ENCODE measurements at places on chromosomes 3 and 15. TPM values are rescaled to one million over a fixed set of nuclear protein-coding genes. Genes with fewer than 3 reads are reported as not detected.

- no peak overlapping the region for H3K4me3 ChIP-seq
- no peaks in the 10 kb centered on the region for H3K36me3 ChIP-seq
- no peak overlapping the region for H3K27ac ChIP-seq
- no peak for DNase-seq
- no peaks in the 10 kb centered on the region for H3K4me1 ChIP-seq
Observed at GRCh38 chr3:146892041-146892440, 286.9 kb upstream of the PLSCR5 start.

- peak overlapping the region; percentile 76 for H3K27ac ChIP-seq
- H3K27me3 ChIP-seq, result no peaks in the 10 kb centered on the region
- peak; percentile 24 for DNase-seq
- H3K4me1 ChIP-seq, result peaks cover 53% of the 10 kb centered on the region
Observed at GRCh38 chr3:105823149-105823867, 45.5 kb downstream of the CBLB start.

The DIPK2A gene
- 8.6 TPM for total RNA-seq

DNA sequence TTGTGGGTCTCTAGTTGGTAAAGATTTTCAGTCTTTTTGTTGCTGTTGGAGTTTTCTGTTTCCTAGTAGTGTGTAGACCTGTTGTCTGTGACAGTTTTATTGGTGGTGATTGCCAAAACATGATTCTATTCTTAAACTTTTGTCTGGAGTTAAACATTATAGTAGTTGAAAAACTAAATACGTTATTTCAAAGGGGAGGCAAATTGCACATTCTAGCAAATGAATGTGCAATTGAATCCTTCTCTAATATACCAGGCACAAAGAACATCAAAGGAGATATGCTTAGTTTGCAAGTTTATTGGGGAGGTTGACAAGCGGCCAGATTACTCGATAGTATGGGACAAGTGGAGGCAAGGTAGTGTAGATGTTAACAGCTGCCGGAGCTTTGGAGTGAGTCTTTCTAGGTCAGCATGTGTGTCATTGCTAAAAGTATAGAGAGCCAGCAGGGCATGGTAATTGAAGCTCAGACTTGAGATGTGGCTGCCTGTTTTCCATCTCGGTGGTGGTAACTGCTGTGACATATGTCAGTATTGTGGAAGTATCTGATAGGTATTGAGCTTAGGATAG is 20.6 kb downstream of the CHD2 start:
- DNase-seq, result no peak
- peaks cover 72% of the 10 kb centered on the region for H3K4me1 ChIP-seq
- no peak overlapping the region for H3K4me3 ChIP-seq
- H3K36me3 ChIP-seq, result peaks cover 23% of the 10 kb centered on the region
- no peak overlapping the region for H3K27ac ChIP-seq

The SCAANT1 gene
- not detected for total RNA-seq

The SLC12A1 gene
- total RNA-seq, result not detected

The CRYGS gene
- 0.89 TPM for total RNA-seq

GRCh38 chr3:170368921-170369320 is 11.4 kb downstream of the SKIL start:
- no peak overlapping the region for H3K27ac ChIP-seq
- H3K27me3 ChIP-seq, result no peaks in the 10 kb centered on the region
- H3K4me1 ChIP-seq, result peaks cover 24% of the 10 kb centered on the region
- no peaks in the 10 kb centered on the region for H3K36me3 ChIP-seq

The CXCR6 gene
- total RNA-seq, result 0.22 TPM

DNA sequence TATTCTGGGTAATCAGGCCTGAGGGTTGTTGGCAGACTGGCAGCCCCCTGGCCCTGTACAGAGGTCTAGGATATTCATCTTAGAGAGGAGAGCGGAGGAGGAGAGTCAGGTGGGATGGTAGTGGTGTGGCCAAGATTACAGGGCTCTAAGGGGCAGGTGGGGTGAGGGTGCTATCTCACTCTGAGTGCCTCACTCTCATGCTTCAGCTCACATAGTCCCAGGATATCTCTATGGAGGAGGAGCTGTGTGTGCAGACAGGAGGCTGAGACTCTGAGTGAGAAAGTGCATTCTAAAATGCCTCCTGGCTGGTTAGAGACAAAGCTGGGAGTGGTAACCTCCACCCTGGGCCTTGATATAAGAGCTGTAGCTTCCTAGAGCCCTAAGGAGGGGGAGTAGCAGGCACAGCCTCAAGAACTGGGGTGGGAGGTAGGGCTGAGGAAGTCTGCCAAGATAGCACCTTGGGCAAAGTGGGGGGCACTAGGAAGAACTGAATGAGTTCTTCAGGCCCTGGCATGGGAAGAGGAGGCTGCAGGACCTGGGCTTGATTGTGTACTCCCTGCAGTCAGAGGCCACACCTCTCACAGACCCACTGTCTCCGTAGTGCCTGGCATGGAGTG is 39.9 kb downstream of the CLSTN2 start:
- H3K27ac ChIP-seq, result peak overlapping the region; percentile 48
- H3K36me3 ChIP-seq, result no peaks in the 10 kb centered on the region
- peaks cover 11% of the 10 kb centered on the region for H3K4me1 ChIP-seq
- DNase-seq, result no peak
- H3K4me3 ChIP-seq, result no peak overlapping the region
- H3K27me3 ChIP-seq, result no peaks in the 10 kb centered on the region

DNA sequence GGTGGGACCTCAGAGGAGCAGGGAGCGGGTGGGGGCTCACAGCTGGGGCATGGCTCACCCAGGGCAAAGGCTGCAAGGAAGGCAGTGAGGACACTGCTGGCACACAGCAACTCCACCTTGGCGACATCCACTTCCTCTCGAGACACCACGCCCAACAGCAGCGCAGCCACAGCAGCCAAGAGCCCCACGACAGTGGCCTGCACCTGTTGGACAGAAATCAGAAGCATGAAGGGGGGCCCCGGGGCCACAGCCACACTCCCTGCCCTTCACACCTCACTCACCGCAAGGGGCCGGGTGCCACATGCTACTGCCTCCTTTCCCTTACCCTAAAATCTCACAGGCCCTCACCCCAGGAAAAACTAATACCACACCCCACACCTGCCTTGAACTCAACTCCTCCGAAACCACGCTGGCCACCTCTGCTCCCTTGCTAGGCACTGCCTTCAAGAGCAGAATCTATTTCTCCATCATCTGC is 57.3 kb downstream of the ROPN1B start:
- DNase-seq, result no peak
- H3K27me3 ChIP-seq, result no peaks in the 10 kb centered on the region
- H3K36me3 ChIP-seq, result peaks cover 14% of the 10 kb centered on the region
- no peak overlapping the region for H3K27ac ChIP-seq
- H3K4me3 ChIP-seq, result no peak overlapping the region

- no peak overlapping the region for H3K27ac ChIP-seq
- peaks cover 65% of the 10 kb centered on the region for H3K4me1 ChIP-seq
- DNase-seq, result no peak
- no peaks in the 10 kb centered on the region for H3K36me3 ChIP-seq
Observed at GRCh38 chr15:84750583-84751092, 2.2 kb downstream of the ZNF592 start.

- H3K27ac ChIP-seq, result peak overlapping the region; percentile 81
- H3K27me3 ChIP-seq, result no peaks in the 10 kb centered on the region
- peaks cover 16% of the 10 kb centered on the region for H3K4me1 ChIP-seq
- H3K4me3 ChIP-seq, result peak overlapping the region; percentile 21
Observed at GRCh38 chr3:48695393-48695753, 9.7 kb upstream of the NCKIPSD start.

The ANKRD63 gene
- not detected for total RNA-seq

- no peak for DNase-seq
- H3K27me3 ChIP-seq, result no peaks in the 10 kb centered on the region
- no peak overlapping the region for H3K27ac ChIP-seq
- no peaks in the 10 kb centered on the region for H3K36me3 ChIP-seq
- no peak overlapping the region for H3K4me3 ChIP-seq
Observed at GRCh38 chr3:194205675-194206133, 69.8 kb downstream of the HES1 start.

The HYAL2 gene
- total RNA-seq, result 234 TPM

The ACAD9 gene
- total RNA-seq, result 36.1 TPM

The GHSR gene
- not detected for total RNA-seq

GRCh38 chr3:108590460-108590859 is 938 bp downstream of the DZIP3 start:
- no peaks in the 10 kb centered on the region for H3K27me3 ChIP-seq
- H3K36me3 ChIP-seq, result no peaks in the 10 kb centered on the region
- no peak for DNase-seq
- H3K27ac ChIP-seq, result no peak overlapping the region

DNA sequence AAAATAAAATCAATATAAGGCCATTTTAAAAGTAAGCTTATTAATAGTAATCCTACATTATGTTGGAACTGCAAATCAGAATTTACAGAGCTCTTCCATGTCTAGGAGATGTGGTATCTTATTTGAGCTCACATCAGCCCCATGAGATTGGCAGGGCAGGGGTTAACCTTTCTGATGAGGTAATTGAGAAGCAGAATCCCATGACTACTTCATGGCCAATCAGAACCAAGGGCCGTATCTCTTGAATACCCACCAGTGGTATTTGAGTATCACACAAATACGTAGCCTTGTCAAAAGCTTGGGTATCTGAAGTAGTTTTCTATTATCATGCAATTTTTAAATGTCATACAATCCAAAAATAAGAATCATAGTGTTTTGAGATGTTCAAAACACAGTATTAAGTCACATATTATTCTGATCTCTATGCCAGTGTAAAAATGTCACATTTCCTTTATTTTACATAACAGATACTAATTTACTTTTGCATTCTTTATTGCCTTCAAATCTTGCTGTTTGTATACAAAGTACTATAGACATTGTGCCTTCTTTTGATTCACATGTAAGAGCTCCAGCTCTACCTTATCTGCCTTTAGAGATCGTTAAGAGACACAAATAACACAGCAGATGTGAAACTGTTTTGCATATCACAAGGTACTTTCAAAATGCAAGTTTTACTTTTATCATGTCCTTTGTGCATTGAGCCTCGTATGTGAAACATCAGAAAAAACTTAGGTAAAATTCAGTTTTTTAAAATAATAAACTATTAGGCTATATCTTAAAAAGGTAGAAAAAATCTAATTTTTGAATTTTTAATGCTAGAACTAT is 251.7 kb upstream of the GOLGA6L4 start:
- no peaks in the 10 kb centered on the region for H3K4me1 ChIP-seq
- no peaks in the 10 kb centered on the region for H3K27me3 ChIP-seq
- no peak overlapping the region for H3K4me3 ChIP-seq
- DNase-seq, result no peak
- H3K36me3 ChIP-seq, result peaks cover 5% of the 10 kb centered on the region
- H3K27ac ChIP-seq, result no peak overlapping the region

GRCh38 chr15:78000091-78000926 is 77.2 kb downstream of the TBC1D2B start:
- H3K4me1 ChIP-seq, result peaks cover 12% of the 10 kb centered on the region
- peaks cover 70% of the 10 kb centered on the region for H3K36me3 ChIP-seq
- no peaks in the 10 kb centered on the region for H3K27me3 ChIP-seq
- no peak overlapping the region for H3K4me3 ChIP-seq

The KIF23 gene
- not detected for total RNA-seq

DNA sequence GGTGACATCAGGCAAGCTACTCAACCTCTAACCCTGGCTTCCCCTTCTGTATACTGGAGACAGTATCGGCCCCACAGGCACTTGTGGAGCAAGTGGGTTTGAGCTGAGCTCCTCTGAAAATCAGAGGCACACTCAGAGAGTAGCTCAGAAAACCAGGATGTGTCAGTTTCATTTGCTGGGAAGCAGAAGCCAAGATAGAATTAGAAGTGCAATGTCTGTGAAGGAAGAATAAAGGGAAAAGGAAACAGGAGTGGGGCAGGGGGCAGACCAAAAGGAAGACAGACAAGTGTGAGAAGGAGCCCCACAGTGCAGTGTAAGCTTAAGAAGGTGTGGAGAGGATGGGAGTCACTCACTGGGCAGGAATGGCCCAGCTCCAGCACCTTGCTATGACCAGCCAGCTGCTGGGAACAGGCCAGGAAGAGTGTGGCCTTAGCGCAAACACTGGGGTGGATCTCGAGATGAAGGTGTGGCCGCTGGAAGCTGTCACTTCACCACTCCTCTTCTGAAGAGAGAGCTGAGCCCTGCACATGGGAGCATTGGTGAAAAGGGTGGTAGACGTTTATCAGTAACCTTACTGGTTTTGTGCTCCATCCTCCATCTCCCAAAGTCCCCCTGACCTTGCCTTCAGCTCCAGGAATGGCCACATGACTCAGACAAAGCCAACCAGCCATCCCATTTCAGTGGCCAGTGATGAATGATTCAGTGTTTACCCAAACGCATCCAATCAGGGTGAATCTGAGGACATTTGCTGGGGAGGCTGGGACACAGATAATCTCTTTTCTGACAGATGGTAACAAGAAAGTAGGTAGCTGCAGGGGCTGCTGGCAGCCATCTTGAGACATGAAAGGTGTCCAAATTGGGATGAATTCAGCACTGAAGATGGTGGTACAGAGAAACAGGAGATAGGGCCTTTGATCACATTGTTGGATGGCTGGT is 108.4 kb downstream of the SHQ1 start:
- no peak overlapping the region for H3K27ac ChIP-seq
- no peaks in the 10 kb centered on the region for H3K36me3 ChIP-seq
- H3K4me1 ChIP-seq, result peaks cover 13% of the 10 kb centered on the region
- peaks cover 20% of the 10 kb centered on the region for H3K27me3 ChIP-seq
- no peak overlapping the region for H3K4me3 ChIP-seq

GRCh38 chr3:88828466-88828865 is 279.0 kb upstream of the EPHA3 start:
- H3K36me3 ChIP-seq, result no peaks in the 10 kb centered on the region
- H3K27ac ChIP-seq, result no peak overlapping the region
- no peak overlapping the region for H3K4me3 ChIP-seq
- no peak for DNase-seq
- H3K27me3 ChIP-seq, result no peaks in the 10 kb centered on the region
- H3K4me1 ChIP-seq, result no peaks in the 10 kb centered on the region

DNA sequence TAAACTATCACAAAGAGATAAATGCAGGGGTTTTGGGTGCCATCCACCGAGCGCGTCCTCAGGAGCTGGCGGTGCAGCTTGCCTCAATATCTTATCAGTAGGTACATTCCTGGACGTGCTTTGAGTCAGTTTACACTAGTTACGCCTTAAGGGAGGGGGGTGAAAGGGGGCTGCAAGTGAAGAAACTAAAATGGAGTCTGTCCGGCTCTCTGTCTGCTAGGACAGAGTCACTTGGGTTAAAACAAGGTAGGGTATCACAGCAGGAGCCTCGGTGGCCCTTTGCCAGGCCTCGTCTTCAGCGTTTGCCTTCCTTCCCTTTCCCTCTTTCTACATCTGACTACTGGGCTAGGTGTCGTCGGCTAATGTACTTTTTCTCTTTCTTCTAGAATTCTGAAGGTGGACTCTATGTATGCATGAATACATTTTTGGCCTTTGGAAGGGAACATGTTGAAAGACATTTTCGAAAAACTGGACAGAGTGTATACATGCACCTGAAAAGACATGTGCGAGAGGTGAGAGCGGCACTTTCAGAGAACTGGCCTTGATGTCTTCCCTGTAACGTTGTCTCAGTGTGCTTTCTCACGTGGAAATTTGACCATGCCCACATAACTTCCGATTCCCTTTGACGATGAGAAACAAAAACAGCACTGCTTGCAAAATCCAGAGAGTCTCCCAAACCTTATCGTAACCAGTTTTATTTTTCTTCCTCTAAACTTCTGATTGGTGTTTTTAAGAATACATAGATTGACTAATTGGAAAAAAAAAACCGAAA is 28.8 kb downstream of the USP13 start:
- H3K4me3 ChIP-seq, result peak overlapping the region; percentile 10
- no peak for DNase-seq
- peak overlapping the region; percentile 50 for H3K27ac ChIP-seq

- H3K27ac ChIP-seq, result no peak overlapping the region
- H3K4me3 ChIP-seq, result peak overlapping the region; percentile 81
- peaks cover 21% of the 10 kb centered on the region for H3K27me3 ChIP-seq
- H3K4me1 ChIP-seq, result peaks cover 4% of the 10 kb centered on the region
- H3K36me3 ChIP-seq, result no peaks in the 10 kb centered on the region
Observed at GRCh38 chr3:185153861-185154629, 1.2 kb upstream of the C3orf70 start.
